ENCODE measurements at places on chromosomes 1 and 21. TPM values are rescaled to one million over a fixed set of nuclear protein-coding genes. Genes with fewer than 3 reads are reported as not detected.

DNA sequence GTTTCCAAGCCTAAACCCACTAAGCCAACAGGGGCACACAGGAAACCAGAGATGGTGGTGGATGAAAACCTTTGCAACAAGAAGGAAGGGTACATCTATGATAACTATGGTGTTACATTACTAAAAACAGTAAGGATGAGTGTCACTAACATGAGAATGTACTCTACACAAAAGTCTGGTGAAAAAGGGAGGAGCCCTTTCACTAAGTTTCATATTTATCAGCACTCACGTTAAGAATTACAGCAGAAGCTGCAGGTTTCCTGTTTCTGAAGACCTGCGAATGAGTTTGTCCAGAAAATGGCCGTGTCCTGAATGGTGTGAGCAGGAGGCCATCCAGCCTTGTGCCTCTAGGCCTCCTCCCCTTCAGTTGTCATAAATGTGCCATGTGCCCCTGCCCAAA, 17.8 kb downstream of the ABCG1 start:
- H3K4me3 ChIP-seq = no peak overlapping the region
- peak overlapping the region; percentile 91 for H3K27ac ChIP-seq
- peaks cover 68% of the 10 kb centered on the region for H3K4me1 ChIP-seq
- no peaks in the 10 kb centered on the region for H3K27me3 ChIP-seq

DNA sequence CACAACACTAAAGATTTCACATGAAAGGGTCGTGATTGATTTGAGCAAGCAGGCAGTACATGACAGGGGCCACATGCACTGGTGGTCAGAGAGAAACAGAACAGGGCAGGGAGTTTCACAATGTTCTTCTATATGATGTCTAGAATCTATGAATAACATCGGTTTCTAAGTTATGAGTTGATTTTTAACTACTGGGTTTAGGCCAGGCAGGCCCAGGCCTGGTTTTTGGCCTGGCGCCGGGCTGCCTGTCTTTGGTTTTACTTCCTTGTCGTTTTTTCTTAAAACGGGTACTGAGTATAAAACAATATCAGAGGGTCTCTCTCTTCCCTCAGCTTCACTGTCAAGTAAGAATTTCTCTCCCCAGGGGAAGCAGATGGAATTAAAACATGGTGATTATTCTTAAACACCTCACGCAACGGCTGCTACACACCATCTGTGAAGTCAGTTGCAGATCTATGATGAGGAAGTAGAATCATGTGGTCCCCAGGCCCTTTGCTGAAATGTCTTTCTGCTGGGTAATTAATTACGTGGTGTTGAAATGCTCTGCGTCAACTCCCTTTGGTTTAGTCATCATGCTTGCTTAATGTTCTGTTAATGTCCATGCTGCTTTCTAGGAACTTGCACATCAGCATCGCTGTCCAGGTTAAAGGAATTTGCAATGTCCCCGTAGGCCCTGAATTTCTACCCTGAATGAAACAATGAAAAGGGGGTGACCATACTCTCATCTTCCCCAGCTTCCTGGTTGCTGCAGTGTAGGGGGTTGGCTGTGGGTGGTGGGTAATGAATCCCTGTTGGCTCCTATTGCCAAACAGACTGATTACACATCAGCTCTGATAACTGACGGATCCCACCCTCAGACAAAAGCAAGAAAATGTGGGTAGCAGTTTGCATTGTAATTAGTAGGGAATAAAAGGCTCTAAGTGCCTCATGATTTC, 70.3 kb downstream of the SERINC2 start:
- H3K36me3 ChIP-seq = no peaks in the 10 kb centered on the region
- no peak overlapping the region for H3K27ac ChIP-seq
- H3K27me3 ChIP-seq = no peaks in the 10 kb centered on the region

- H3K4me1 ChIP-seq = no peaks in the 10 kb centered on the region
- DNase-seq = no peak
- H3K27ac ChIP-seq = no peak overlapping the region
- H3K36me3 ChIP-seq = peaks cover 100% of the 10 kb centered on the region
- no peaks in the 10 kb centered on the region for H3K27me3 ChIP-seq
- no peak overlapping the region for H3K4me3 ChIP-seq
These were observed 56.5 kb upstream of the BMP8A start for GRCh38 chr1:39434797-39435395.

DNA sequence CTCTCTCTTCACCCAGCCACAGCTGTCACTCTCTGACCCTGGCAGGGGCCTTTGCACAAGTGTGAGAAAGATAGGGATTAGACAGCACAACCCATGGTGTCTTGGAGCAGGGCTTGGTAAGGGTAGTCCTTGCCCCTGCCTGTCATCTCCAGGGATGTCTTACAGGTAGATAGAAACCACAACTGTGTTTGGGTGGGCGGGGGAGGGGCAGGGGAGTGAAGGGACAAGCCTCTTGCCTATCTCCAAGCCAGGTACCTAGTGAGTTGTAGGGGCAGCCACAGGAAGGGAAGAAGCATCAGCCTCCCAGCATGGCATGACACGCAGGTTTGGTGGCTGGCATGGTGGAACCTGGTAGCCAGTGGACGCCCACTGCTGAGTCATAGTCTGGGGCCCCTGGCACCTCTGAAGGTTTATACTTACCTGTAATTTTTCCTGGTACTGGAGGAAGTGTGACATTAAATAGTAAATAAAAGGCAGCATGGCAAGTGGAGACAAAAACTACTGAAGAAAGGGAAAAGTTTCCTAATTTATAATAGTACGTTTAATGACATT, 97.5 kb downstream of the CLEC20A start:
- no peak overlapping the region for H3K27ac ChIP-seq
- H3K27me3 ChIP-seq = no peaks in the 10 kb centered on the region
- no peak overlapping the region for H3K4me3 ChIP-seq
- DNase-seq = no peak
- no peaks in the 10 kb centered on the region for H3K36me3 ChIP-seq

DNA sequence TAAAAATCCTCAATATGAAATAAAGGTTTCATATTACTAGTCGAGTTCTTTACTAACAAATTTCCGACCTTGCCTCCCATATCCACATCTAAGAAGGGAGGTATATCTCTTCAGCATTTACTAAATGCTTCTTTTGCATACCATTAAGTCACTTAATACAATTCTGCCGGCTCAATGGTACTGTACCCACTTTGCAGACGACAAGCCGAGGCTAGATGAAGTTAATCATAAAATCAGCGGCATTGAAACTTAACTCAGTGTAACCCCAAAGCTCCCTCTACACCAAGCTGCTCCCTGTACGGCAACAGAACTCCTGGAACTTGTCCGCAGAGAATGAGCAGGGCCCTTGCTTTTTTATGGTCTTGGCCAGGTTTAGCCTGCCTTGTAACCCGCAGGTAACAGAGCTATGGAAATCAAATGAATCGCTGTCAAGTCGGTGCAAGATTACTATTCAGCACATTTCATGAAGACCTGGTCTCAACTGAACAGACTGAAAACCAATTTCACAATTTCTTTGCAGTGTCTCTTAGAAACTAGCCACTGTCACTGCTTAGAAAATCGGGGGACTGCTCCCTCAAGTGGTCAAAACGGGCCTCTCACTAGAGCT, 738 bp downstream of the INTS7 start:
- no peaks in the 10 kb centered on the region for H3K36me3 ChIP-seq
- peak overlapping the region; percentile 35 for H3K4me3 ChIP-seq
- peak; percentile 24 for DNase-seq
- H3K27me3 ChIP-seq = no peaks in the 10 kb centered on the region
- peak overlapping the region; percentile 83 for H3K27ac ChIP-seq

DNA sequence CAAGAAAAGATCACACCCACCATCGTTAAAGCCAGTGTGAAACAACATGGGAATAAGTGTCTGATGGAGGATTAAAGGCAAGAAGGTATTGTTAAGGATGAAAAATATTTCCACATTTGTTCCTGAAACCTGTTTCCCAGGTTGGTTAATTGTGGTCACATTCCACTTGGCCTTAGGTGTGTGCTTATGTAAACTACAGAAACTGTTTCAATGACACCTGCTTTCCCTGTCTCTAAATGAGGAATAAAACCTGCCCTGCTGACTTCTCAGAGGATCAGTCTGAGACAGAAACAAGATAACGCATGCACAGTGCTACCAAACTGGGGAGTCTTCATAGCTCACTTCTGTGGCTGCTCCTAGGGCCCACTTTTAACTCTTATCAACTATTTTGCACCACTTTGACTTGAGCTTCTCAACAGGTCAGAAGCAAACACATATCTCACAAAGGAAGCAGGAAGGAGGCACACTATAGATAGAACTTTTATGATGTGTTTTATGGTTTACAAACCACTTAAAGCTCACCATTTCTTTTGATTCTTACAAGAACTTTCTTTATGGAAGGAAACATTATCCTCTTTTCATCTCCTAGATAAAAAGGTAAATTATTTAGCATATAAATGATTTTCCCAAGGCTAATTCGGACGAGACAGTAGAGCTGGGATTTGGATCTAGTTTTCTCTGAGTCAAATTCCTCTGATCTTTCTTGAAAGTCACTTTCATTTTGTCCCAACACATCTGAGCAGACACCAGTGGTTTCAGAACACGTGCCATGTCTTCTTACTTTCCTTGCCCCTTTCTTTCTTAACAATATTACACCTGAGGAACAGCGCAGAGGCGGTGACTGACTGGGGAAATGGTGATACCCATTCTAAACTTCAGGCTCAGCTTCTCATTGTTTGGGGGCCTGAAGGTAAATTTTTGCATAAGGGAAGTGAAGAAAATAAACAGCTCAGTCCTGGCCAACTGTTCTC, 33.4 kb downstream of the CYP2J2 start:
- H3K4me1 ChIP-seq = no peaks in the 10 kb centered on the region
- no peak for DNase-seq
- H3K36me3 ChIP-seq = no peaks in the 10 kb centered on the region
- no peak overlapping the region for H3K27ac ChIP-seq
- H3K27me3 ChIP-seq = no peaks in the 10 kb centered on the region
- no peak overlapping the region for H3K4me3 ChIP-seq

GRCh38 chr1:30928171-30928570, 19.6 kb upstream of the SDC3 start:
- peaks cover 27% of the 10 kb centered on the region for H3K36me3 ChIP-seq
- DNase-seq = no peak
- no peaks in the 10 kb centered on the region for H3K4me1 ChIP-seq
- H3K27ac ChIP-seq = no peak overlapping the region

DNA sequence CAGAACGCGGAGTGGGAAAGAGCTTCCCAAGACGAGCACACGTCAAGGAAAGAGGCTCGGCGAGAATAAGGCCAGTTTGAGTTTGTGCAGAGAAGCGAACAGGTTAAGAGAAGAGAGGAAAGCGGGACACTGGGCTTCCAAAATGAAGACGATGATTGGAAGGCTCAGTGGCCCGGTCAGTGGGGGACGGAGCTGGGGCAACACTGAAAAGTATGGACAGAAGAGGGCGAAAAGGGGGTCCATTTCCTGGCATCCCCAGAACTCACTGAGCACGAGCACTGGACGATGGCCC, 258 bp downstream of the CCT3 start:
- no peak for DNase-seq
- H3K4me3 ChIP-seq = peak overlapping the region; percentile 82
- H3K36me3 ChIP-seq = peaks cover 30% of the 10 kb centered on the region
- peaks cover 12% of the 10 kb centered on the region for H3K4me1 ChIP-seq

- peak overlapping the region; percentile 76 for H3K4me3 ChIP-seq
- peaks cover 16% of the 10 kb centered on the region for H3K4me1 ChIP-seq
- DNase-seq = no peak
- H3K27me3 ChIP-seq = no peaks in the 10 kb centered on the region
- H3K27ac ChIP-seq = peak overlapping the region; percentile 93
- peaks cover 11% of the 10 kb centered on the region for H3K36me3 ChIP-seq
These were observed 1.5 kb downstream of the LYPLAL1 start for GRCh38 chr1:219175212-219175564.

GRCh38 chr1:36706416-36706815, 223.7 kb upstream of the CSF3R start:
- DNase-seq = no peak
- no peak overlapping the region for H3K4me3 ChIP-seq
- peaks cover 18% of the 10 kb centered on the region for H3K27me3 ChIP-seq

DNA sequence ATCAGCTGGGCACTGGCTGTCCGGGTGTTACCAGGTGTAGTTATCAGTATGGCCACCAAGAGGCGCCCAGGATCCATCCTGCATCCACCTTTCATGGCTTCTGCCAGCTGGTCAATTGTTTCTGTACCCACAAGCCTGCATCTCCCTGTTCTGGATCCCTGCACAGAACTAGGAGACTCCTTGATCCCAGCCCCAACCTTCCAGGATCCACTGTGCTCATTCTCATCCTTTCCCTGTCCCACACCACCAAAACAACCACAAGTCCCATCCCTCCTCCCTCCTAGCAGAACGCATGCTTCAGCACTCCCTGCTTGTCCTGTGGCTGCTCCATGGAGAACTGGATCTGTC, 27.2 kb upstream of the FOXE3 start:
- H3K4me3 ChIP-seq = no peak overlapping the region
- DNase-seq = peak; percentile 60
- H3K36me3 ChIP-seq = no peaks in the 10 kb centered on the region
- H3K27me3 ChIP-seq = no peaks in the 10 kb centered on the region
- no peaks in the 10 kb centered on the region for H3K4me1 ChIP-seq

TIE1 gene
- 31.2 TPM for total RNA-seq

NIBAN1 gene
- 282 TPM for total RNA-seq

SUSD4 gene
- total RNA-seq = 2.4 TPM
